Activated T-helper 2 cell treated with anti-CD3 and anti-CD28 coated beads, Interferon-gamma antibody, Interleukin-2, Interleukin-4, amounts not matched to agents 10 μg/mL and 5 μg/mL and 100 μg/mL, durations not matched to agents 14 hours and 24 hours and 36 hours (primary cell): ENCODE measurements at places on chromosomes 3 and 15. TPM values are rescaled to one million over a fixed set of nuclear protein-coding genes. Genes with fewer than 3 reads are reported as not detected.

Gene TMEM158
- total RNA-seq, result 1.7 and 1.9 TPM in 2 replicates

Gene SERPINI2
- total RNA-seq, result not detected in 2 replicates

Gene CCDC54
- total RNA-seq, result not detected in 2 replicates

Gene CAPN3
- total RNA-seq, result 1.2 and 1.8 TPM in 2 replicates

Gene SHC4
- total RNA-seq, result 8.3 and 8.9 TPM in 2 replicates

Gene RCN2
- 35.7 and 36.1 TPM in 2 replicates for total RNA-seq

Gene LRTM1
- total RNA-seq, result not detected in 2 replicates

Gene TNFAIP8L3
- 0.98 and 1.8 TPM in 2 replicates for total RNA-seq

GRCh38 chr15:33618350-33618749 lies 307.6 kb downstream of the RYR3 start:
- no peak overlapping the region for H3K27ac ChIP-seq
- no peak overlapping the region for H3K4me3 ChIP-seq
- no peaks in the 10 kb centered on the region for H3K27me3 ChIP-seq
- no peaks in the 10 kb centered on the region for H3K36me3 ChIP-seq

DNA sequence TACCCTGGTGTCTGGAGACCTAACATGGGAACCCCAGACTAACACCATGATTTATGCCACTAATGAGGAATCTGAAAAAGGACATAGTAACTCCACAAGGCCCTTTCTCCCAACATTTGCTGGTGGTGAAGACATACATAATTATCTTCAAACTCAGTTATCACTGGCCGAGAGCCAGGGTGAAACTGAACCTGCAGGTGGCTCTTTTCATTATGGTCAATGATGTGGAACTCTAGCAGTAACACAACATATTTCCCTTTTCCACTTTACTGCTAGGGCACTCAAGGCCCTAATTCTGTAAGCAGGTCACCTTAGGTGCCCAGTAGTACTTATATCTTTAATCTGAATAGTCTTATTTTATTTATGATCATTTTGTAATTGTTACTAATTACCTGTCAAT lies 326.4 kb upstream of the SATB1 start:
- H3K27ac ChIP-seq, result no peak overlapping the region
- no peaks in the 10 kb centered on the region for H3K27me3 ChIP-seq
- no peak overlapping the region for H3K4me3 ChIP-seq
- peaks cover 13% of the 10 kb centered on the region for H3K36me3 ChIP-seq
- no peak for DNase-seq
- peaks cover 72% of the 10 kb centered on the region for H3K4me1 ChIP-seq

DNA sequence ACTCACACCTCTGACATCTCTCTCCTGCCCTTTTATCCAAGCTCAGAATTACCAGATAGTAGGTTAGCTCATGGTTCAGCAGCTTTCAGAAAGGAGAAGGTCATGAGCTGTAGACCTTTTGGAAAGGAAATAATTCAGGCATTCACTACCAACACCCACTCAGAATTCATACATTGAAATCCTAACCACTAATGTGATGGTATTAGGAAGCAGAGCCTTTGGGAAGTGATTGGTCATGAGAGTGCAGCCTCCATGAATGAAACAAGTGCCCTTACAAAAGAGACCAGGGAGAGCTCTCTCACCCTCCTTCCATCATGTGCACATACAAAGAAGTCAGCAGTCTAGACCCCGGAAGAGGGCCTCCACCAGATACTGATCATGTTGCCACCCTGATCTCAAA lies 315.8 kb upstream of the CCDC54 start:
- peaks cover 12% of the 10 kb centered on the region for H3K27me3 ChIP-seq
- no peak for DNase-seq
- H3K4me1 ChIP-seq, result peaks cover 8% of the 10 kb centered on the region
- H3K4me3 ChIP-seq, result no peak overlapping the region
- H3K36me3 ChIP-seq, result no peaks in the 10 kb centered on the region

- no peak overlapping the region for H3K27ac ChIP-seq
- no peak for DNase-seq
- peak overlapping the region; percentile 75 for H3K4me3 ChIP-seq
- H3K4me1 ChIP-seq, result peaks cover 12% of the 10 kb centered on the region
- peaks cover 43% of the 10 kb centered on the region for H3K27me3 ChIP-seq
Observed at GRCh38 chr3:149969110-149969939, 1.4 kb downstream of the PFN2 start.

DNA sequence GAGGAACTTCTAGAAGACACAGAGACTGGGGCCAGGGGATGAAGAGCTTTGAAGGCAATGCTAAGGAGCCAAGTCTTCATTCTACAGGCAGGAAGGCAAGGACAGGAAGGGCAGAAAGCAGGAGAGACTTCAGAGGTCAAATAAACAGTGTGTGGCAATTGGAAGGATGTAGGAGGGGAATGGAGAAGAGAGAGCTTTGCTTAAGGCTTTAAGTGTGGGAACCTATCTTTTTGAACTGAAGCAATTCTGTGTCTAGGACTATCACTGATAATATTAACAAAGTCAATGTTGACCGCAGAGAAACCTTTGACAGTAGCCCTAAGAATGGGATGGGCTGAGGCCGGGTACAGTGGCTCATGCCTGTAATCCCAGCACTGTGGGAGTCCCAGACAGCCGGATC lies 325.0 kb downstream of the FOXP1 start:
- peaks cover 32% of the 10 kb centered on the region for H3K4me1 ChIP-seq
- DNase-seq, result no peak
- peaks cover 28% of the 10 kb centered on the region for H3K36me3 ChIP-seq
- H3K4me3 ChIP-seq, result no peak overlapping the region
- H3K27me3 ChIP-seq, result no peaks in the 10 kb centered on the region

DNA sequence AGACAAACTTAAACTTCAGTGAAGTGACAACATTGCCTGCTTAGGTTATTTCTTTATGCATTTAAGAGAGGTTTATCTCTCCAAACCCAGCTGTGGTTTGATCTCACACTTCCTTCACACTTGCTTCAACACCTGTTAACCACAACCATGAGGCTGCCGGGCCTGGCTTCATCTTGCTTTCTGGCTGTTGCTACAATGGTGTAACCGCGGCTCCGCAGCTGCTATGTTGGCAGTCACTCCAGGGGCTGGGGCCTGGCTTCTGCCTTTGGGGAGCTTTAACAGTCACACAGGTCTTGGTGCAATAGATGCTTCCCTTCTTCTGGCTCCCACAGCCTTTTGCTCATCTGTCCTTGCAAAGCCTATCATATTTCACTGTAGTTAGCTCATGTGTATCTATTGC lies 72.9 kb upstream of the MNS1 start:
- H3K36me3 ChIP-seq, result no peaks in the 10 kb centered on the region
- H3K27ac ChIP-seq, result no peak overlapping the region
- H3K27me3 ChIP-seq, result peaks cover 9% of the 10 kb centered on the region
- peak; percentile 41 for DNase-seq
- peaks cover 7% of the 10 kb centered on the region for H3K4me1 ChIP-seq

- no peak overlapping the region for H3K27ac ChIP-seq
- no peak for DNase-seq
- no peaks in the 10 kb centered on the region for H3K27me3 ChIP-seq
Observed at GRCh38 chr3:11570789-11571495, 72.8 kb downstream of the VGLL4 start.

- no peak overlapping the region for H3K27ac ChIP-seq
- H3K27me3 ChIP-seq, result peaks cover 17% of the 10 kb centered on the region
- no peak for DNase-seq
- H3K4me3 ChIP-seq, result no peak overlapping the region
- no peaks in the 10 kb centered on the region for H3K4me1 ChIP-seq
- H3K36me3 ChIP-seq, result no peaks in the 10 kb centered on the region
Observed at GRCh38 chr3:51813539-51813938, 34.5 kb upstream of the IQCF6 start.

DNA sequence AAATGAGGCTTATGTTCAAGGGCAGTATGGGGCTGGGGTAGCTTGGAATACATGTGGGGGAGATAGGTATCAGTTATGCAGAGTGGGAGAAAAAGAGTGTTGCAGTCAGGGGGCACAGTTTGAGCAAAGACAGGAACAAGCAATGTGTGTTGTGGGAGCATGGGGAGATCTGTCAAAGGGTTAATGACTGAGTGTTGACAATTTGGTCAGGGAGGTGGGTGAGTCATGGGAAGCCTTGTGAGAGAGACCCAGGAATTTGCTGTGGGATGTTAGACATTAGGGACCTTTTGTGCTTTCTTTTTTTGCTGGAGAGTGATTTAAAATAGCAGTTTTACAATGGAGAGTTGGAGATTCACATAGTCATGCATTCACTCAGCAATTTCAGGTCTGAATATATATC lies 221.6 kb upstream of the NR2E3 start:
- no peaks in the 10 kb centered on the region for H3K4me1 ChIP-seq
- no peak for DNase-seq
- H3K36me3 ChIP-seq, result no peaks in the 10 kb centered on the region
- peaks cover 9% of the 10 kb centered on the region for H3K27me3 ChIP-seq
- no peak overlapping the region for H3K4me3 ChIP-seq
- H3K27ac ChIP-seq, result no peak overlapping the region

DNA sequence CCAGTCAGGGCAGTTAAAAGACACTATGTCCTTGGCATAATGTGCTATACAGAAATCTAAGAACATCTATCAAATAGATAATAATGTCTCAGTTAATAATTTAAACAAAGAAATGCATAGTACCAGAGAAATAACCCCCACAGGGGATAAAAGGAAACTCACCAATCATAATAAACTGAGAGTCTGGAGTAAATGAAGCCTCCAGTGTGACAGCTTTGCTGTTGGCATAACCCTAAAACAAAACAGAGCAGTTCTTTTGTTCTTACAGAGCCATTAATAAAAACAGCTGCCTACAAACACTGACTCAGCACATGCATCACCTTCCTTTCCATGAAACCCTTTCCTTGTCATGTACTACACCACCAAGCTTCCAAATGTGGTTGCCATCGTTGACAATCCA lies 13.5 kb downstream of the PPM1M start:
- peaks cover 79% of the 10 kb centered on the region for H3K4me1 ChIP-seq
- H3K27me3 ChIP-seq, result no peaks in the 10 kb centered on the region
- no peak for DNase-seq

DNA sequence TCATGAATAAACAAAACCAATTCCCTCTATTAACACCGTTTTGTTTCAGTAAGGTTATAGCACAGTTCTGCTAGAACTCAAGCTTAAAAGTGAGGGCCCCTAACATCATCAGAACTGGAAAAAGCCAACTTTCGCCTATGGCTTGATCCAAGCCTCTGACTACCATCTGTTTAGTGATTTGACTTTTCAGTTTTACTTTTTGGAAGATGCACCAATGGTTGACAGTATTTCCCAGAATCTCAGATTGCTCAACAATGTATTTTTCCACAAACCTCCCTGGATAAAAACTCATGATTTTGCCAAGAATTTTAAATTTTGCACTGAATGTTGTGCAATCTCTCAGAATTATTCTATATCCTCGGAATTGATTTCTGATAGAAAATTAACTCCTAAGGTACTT lies 190.7 kb downstream of the LSAMP start:
- no peaks in the 10 kb centered on the region for H3K4me1 ChIP-seq
- no peaks in the 10 kb centered on the region for H3K27me3 ChIP-seq
- no peaks in the 10 kb centered on the region for H3K36me3 ChIP-seq
- H3K4me3 ChIP-seq, result no peak overlapping the region
- H3K27ac ChIP-seq, result no peak overlapping the region

DNA sequence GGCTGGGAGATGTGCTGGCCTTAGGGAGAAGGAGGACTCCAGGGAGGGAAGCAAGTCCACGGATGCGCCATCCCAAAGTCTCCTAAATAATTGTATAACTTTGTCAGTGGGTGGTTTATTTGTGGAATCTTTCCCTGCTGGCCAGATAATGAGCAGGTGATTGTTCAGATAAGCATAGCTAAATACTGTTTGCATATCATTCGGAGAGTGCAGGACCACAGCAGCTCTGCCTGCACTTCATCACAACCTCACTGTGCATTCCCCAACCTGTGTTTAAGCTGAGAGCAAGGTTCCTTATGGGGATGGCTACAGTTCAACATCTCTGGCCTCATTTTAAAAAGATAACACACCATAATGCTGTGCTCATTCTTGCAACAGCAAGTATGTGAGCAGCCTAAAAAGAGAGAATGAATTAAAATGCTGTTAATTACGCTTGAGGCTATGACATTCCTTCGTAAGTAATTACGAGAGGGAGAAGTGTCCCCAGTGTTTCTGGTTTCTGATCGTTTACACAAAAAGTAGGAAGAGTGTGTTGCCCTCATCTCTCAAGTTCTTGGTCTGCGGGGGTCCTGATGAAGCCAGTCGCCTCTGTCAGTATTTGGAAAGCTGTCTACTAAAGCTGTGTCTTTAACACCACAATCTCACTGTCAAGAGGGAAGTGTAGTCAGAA lies 272.0 kb upstream of the RORA start:
- no peaks in the 10 kb centered on the region for H3K36me3 ChIP-seq
- H3K27me3 ChIP-seq, result peaks cover 7% of the 10 kb centered on the region
- H3K4me3 ChIP-seq, result no peak overlapping the region
- no peak overlapping the region for H3K27ac ChIP-seq
- no peaks in the 10 kb centered on the region for H3K4me1 ChIP-seq
- DNase-seq, result no peak

- no peak overlapping the region for H3K4me3 ChIP-seq
- H3K27me3 ChIP-seq, result no peaks in the 10 kb centered on the region
- no peaks in the 10 kb centered on the region for H3K36me3 ChIP-seq
- no peaks in the 10 kb centered on the region for H3K4me1 ChIP-seq
- DNase-seq, result no peak
Observed at GRCh38 chr3:86379280-86379679, 611.7 kb downstream of the VGLL3 start.

- no peaks in the 10 kb centered on the region for H3K27me3 ChIP-seq
- peaks cover 3% of the 10 kb centered on the region for H3K4me1 ChIP-seq
- no peak overlapping the region for H3K27ac ChIP-seq
- no peak overlapping the region for H3K4me3 ChIP-seq
- peaks cover 55% of the 10 kb centered on the region for H3K36me3 ChIP-seq
Observed at GRCh38 chr3:50256978-50257890, 11.7 kb upstream of the SEMA3B start.

GRCh38 chr3:33057320-33058298 lies 39.3 kb downstream of the GLB1 start:
- no peaks in the 10 kb centered on the region for H3K27me3 ChIP-seq
- no peak overlapping the region for H3K4me3 ChIP-seq
- peaks cover 83% of the 10 kb centered on the region for H3K36me3 ChIP-seq
- peaks cover 73% of the 10 kb centered on the region for H3K4me1 ChIP-seq
- DNase-seq, result no peak

- H3K4me1 ChIP-seq, result peaks cover 3% of the 10 kb centered on the region
- no peak for DNase-seq
- peak within 1 kb of the TSS; percentile 33 for H3K4me3 ChIP-seq
- H3K36me3 ChIP-seq, result no peaks in the 10 kb centered on the region
Observed at GRCh38 chr15:78620527-78621421, at the start of gene CHRNA3. CHRNA3 (minus strand) TSS chr15:78620996; CDS start chr15:78620794, 202 bp downstream.
